ENCODE measurements at places on chromosomes 1 and 21.

- DNase-seq, result no peak
These were observed 38.0 kb upstream of the KCTD3 start for GRCh38 chr1:215529111-215529510.

DNA sequence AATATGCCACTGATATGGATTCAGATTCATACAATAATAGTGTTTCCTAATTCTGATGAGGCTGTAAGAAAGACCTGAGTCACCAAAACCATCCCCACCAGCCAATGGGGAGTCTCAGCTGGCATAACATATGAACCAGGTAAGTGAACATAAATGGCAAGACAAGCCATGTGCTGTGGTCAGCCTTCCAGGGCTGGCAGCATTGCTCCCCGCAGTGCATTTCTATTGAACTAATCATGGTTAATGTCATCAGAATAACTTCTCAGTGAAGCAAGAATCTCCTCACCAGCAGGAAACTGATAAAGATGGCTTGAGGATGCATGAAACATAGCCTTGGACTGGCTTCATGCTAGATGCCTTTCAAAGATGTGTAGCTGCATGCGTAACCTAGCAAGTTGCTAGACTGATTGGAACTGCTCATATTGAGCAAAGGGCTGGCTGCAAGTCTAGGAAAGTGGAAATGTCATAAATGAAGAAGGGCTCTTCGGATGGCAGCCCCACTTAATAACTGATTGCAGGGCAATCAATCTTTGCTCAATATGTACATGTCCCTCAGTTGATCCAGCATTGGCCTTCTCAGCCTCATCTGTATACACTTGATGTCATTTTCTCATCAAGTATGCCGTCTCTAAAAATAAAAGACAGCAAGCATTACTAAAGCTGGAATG is 88.0 kb downstream of the NTNG1 start:
- DNase-seq, result no peak

GRCh38 chr1:178094739-178095645 is 1.1 kb downstream of the RASAL2 start:
- peak; percentile 81 for DNase-seq

GRCh38 chr1:89791064-89791726 is 29.6 kb upstream of the LRRC8D start:
- no peak for DNase-seq

DNA sequence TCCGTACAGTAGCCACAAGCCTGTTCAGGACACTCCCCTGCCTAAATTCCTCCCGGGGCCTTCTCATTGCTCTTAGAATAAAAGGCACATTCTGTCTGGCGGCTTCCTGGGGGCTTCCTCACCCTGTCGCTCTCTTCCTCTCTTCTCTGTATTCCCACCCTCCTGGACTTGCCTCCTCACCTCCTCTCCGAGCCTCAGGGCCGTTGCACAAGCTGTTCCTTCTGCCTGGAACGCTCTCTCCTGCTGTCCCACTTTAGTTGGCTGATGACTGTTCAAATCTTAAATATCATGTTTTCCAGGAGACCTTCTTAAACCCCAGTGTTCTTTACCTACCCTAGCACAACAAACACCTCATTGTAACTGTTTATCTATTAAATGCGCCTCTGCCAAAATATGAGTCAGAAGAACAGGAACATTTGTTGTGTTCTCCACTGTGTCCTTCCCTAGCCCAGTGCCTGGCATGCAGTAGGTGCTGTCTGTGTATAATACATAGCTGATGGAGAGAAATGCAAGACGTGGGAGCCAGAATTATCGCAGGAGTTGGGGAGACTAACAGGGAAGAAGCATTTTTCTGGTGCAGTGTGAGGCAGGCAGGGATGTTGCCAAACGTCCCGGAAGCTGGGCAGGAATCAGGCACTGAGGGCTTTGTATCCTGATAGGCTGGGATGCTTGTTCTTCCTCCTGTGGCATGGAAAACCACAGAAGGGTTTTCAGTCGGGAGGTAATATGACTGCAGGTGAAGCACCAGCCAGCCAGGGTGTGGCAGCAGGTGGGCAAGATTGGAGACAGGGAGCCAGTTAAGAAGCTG is 24.1 kb upstream of the THRAP3 start:
- peak; percentile 23 for DNase-seq

- no peak for DNase-seq
These were observed 36.4 kb downstream of the ZNF684 start for GRCh38 chr1:40567825-40568224.

DNA sequence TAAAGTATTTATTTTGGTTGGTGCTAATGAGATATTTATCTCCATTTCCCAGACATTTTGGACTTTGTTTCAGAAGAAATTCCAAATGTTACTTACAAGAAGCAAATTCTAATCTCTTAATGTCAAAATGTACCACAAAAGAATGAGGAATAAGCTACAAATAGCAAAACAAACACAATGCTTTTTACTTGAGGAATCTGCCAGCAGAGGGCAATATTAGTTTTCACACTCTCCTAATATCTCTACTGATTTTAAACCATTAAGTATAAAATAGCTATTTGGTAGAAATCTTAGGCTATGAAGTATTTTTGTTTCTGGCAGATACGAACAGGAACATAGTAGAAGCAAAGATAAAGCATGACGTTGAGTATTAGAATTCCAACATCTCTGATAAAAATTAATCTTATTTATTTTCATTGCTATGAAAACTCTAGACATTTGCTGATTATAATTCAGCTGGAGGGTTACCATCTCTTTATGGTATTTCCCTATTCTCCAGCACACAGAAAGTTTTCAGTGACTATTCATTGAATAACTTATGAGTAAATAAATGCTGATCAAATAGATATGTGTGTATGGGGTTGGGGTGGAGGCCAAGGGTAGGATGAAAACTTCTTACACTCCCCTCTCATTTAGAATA is 13.4 kb upstream of the HMCN1 start:
- peak; percentile 64 for DNase-seq

Measured in EH (cell line).